ENCODE measurements at places on chromosomes 3 and 15. TPM values are rescaled to one million over a fixed set of nuclear protein-coding genes. Genes with fewer than 3 reads are reported as not detected.

Gene C3orf49
- total RNA-seq: not detected

Gene FGF12
- 2.3 TPM for total RNA-seq

Gene LTK
- total RNA-seq: not detected

Gene ISL2
- total RNA-seq: not detected

Gene RTP3
- not detected for total RNA-seq

Gene ITIH3
- total RNA-seq: 1.6 TPM

Gene DNAJA4
- 5.9 TPM for total RNA-seq
